AG04450 (cell line): ENCODE measurements at places on chromosomes 6 and 20.

DNA sequence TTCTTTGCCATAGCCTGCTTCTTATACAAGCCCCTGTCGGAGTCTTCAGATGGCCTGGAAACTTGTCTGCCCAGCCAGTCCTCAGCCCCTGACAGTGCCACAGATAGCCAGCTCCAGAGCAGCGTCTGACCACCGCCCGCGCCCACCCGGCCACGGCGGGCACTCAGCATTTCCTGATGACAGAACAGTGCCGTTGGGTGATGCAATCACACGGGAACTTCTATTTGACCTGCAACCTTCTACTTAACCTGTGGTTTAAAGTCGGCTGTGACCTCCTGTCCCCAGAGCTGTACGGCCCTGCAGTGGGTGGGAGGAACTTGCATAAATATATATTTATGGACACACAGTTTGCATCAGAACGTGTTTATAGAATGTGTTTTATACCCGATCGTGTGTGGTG, 29.5 kb downstream of the SLCO4A1 start:
- DNase-seq = no peak

- no peak for DNase-seq
Measured at GRCh38 chr20:36550790-36551299, 9.5 kb downstream of the MYL9 start.

DNA sequence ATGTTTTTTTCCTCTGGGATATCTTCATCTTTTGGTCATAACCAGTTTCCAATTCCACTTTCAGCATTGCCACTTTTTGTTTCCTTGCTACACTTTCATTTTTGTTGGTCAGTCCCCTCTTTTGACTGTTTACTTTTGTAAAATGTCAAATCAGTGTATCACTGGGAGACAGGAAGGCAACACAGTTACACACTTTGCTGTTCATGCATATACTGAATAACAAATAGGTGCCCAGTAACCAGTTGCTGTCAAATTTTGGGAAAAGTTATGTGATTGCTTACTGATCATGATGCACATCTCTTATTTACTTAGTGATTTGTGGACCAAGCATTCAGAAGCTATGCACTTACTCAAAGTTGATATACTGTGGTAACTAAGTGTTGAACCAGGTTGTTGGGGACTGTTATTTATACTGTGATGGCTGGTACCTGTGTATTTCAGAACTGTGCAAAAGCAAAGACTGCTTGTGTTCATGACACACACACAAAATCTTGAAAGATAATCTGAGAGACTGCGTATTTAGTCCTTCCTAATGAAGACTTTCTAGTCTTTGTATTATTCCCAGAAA, 41.0 kb downstream of the ZNF292 start:
- no peak for DNase-seq

GRCh38 chr6:29959467-29959866, 17.1 kb downstream of the HLA-A start:
- no peak for DNase-seq

DNA sequence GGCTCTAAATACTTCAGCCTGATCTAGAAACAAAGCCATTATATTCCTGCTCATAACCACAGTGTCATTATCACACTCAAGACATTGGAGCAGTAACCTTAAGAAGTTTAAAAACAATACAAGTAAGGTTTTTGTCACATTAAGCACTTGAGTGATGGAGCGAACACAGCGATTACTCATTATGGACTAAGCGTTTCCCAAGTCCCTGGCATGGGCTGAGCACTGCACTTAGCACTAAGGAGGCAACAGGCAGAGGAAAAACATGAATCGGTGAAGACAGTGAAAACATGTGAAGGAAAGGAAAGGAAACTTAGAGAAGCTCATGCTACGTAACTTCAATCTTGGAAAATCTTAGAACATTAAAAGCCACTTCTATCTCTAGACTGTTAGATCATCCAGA, 108.7 kb downstream of the SLC24A3 start:
- no peak for DNase-seq

DNA sequence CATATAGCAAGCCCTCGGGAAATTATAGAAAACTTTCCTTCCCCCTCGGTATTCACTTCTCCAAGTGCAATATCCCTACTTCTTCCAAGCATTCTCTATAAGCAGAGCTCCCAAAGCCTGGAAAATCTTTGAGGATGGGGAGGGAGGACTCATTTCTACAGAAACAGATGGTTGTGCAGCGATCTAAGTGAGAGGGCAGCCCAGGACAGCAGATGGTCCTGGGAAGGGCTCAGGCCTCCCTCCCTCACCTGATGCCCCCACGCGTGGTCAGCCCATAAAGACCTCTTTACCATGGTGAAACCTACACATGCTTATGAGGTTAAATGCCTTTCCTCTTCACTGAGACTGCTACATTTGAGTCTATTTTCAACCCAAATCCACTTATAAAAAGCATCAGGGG, 319.6 kb upstream of the QKI start:
- DNase-seq = no peak

DNA sequence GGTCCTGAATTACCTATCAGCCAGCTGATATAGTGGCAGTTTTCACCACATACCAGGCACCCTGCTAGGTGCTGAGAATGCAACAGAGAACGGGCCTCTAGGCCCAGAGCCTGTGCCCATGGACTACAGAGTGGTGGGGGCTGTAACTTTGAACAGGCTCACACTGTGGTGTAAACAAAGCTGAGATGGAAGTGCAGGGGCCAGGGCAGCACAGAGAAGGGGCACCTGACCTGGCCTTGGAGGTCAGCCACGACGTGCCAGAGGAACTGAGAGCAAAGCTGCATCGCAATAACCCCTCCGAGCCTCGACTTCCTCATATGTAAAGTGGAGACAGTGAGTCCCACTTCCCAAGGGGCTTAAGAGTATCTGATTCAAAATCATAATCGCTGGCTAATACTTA, 105.8 kb downstream of the MAFB start:
- no peak for DNase-seq

DNA sequence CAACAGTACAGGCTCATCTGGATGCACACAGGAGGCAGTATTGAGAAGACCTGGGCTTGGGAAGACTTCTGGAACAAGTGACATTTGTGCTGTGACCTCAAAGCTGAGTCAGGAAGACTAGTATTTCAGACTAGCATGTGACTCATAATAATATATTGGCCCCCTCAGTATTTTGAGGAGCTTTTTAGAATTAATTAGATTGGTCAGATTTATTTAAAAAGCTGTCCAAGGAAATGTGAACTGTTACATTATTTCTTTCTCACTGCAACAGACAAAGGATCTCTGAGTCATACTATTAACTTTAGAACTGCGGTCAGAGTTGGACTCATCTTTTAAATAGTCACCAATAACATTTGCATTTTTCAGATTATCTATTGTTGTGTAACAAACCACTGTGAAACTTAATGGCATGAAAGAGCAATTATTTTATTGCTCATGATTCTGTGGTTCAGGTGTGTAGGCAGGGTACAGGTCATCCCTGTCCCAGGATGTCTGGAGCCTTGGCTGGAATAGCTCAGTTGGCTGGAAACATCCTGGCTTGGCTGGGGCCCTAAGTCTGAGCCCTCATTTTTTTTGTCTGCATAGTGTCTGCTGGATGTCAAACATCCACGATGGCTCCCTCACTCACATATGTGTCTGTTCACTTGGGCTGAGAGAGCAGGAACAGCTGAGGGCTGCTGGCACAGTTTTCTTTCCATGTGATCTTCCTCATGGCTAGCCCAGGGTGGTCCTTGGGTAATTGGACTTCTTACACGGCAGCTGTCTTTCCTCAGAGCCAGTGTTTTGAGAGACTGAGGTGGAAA, 46.9 kb downstream of the MAP3K4 start:
- DNase-seq = peak; percentile 70

- no peak for DNase-seq
Measured at GRCh38 chr6:161327360-161327953, 53.6 kb upstream of the AGPAT4 start.

DNA sequence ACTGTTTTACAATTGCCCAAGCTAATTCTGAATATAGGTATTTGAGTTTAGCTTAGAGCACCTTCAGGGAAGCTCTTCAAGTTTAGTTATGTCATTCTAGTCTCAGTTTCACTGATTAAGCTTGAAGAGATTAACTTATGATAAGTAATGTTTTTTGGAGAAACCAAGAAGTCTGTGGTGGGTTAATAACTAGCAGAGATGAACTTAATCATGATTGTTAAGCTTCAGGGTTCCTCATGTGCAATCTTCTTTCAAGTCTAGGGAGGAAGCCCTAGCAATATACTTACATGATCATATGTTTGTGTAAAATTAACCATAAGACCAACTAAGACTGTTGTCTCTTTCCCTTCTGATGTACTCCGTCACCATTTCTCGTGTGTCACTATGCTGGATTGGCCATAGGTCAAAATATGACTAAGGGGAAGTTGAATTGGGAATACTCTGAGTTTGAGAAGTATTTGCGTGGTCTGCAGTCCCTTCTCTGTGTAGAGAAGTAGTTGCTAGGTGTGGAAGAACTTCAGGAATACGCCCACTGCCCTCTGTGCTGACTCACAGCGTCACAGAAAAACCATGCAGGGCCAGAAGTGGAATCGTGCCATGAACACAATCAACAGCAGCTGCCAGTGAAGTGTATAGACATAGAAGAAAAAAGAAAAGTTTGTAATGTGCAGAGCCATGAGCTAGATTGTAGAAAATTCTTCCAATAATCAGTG, 88.3 kb downstream of the SH3BGRL2 start:
- no peak for DNase-seq

DNA sequence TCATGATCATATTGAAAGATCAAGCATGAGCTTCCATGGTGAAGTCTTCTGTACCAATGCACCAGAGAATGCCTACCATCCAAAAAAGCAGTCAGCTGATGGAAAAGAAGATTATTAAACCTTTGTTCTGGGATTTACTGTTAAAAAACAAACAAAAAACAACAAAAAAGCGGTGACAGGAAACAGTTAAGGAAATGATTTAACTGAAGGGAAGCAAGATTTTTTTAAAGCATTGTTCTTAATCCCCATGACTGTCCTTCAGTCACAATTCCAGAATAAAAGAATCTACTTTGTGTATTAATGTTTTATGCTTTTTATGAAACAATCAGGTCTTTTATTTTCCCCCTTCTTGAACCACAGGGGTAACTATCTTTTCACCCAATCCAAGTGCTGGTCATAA, 23.9 kb downstream of the FAM162B start:
- DNase-seq = no peak

DNA sequence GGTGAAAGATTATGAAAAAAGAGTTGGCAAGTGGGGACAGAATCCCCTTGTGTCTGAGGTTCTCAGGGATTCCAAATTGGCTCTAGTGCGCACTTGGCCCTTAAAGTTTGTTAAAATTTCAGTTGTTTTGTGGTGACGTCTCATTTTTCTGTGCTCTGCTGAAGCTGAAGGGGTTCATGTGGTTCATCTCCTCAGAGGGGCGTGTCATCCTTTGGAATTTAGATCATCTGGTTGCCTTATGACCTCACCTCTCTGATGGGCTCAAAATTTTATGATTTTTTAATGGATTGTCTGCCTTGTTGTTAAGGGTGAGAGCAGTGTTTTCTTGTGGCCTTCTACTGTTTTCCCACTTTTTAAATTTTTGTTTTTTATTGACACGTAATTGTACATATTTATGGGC, 20.3 kb downstream of the CYB5R4 start:
- DNase-seq = no peak
